ENCODE measurements at places on chromosomes 5 and 9. TPM values are rescaled to one million over a fixed set of nuclear protein-coding genes. Genes with fewer than 3 reads are reported as not detected.

PTPDC1 gene
- total RNA-seq: 20.0 TPM

GRCh38 chr9:136588663-136589464, 43.0 kb upstream of the NOTCH1 start:
- DNase-seq: no peak

NLN gene
- 61.6 TPM for total RNA-seq

DNA sequence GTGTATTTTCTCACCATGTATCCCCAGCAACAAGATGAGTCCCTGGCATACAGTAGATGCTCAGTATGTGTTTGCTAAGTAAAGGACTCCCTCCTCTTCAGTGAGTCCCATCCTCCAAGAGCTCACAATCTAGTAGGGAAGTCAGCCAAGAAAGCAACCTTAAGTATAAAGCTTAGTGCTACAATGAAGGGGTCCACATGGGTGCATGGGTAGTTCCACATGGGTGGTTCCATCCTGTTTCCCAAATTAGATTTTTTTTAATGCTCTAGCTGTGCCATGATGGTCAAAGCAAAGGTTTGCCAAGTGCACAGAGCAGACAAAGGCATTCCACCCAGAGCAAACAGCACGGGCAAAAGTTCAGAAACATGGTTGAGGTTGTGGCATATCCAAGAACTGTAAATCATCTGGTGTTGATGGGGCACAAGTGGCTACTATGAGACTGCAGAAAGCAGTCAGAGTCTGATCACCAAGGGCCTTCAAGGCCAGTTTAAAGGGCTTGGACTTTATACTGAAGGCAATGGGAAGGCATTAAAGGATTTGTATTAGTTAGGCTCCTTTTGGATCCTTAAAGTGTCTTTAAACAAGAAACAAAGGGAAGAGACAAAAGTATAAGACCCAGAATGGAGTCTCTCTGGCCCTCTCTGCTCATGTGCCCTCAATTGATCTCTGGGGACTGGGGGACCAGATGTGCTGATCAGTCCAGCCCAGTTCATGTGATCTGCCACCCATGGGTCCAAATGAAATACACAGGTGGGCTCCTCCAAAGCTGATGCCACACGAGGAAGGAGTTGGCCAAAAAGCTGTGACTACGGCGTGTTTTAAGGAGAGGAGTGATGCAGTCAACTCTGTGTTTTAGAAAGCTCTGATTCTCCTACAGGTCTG, 9.0 kb upstream of the CPLX2 start:
- DNase-seq: no peak

GRCh38 chr5:15577831-15578230, 77.9 kb downstream of the FBXL7 start:
- no peak for DNase-seq

- DNase-seq: no peak
These were observed 576.7 kb upstream of the ADAMTS16 start for GRCh38 chr5:4563400-4563799.

DNA sequence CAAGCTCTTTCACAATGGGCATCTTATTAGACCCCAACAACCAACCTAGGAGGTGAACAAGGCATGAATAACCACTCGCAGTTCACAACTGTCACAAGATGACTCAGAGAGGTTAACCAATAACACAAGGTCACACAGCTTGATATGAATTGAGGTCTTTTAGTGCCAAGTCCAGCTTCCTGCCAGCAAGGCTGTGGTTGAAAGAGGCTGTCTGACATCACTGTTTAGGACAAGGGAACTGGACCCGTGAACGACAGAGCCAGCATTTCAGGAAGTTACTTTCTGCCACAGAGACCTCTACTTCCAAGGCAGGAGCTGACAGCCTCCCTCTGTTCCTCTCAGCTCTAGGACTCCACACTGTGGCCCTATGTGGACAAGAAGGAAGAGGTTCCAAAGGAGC, 53.4 kb upstream of the ALDH1B1 start:
- no peak for DNase-seq

GRCh38 chr9:137049544-137050449, 3.8 kb upstream of the NPDC1 start:
- DNase-seq: no peak

DNA sequence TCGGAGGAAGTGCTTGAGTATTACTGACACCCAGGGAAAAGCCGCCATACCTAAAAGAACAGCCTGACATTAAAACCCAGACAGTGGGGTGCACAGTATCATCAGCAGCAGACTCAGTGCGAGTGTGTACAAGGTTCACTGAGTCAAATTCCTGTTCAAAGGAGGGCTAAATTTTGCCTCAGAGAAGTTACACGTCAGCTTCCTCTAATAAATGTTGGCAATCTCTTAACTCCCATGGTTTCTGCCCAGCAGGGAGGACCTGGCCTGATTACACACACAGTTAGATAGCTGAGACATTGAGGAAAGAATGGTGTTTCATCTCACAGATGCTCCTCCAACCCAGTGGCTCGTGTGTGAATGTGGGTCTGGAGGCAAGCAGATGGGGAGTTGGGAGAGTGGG, 38.2 kb downstream of the NIPSNAP3B start:
- no peak for DNase-seq

DNA sequence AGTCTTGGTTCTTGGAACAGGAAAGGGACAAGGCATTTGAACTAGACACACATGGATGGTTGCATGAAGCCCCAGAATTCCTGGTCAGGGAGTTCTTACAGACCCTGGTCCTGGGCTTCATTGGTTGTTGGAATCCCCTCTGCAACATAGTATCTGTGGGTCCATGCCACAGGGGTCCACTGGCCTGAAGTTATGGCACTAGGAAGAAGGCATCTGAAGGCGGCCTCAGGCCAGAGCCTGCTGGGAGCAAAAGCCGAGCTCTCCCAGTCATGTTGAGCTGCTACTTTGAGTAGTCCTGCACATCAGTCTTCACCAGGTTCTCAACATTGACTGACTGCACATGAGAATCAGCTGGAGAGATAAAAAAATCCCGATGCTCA, 71.1 kb upstream of the PITX1 start:
- DNase-seq: no peak

DNA sequence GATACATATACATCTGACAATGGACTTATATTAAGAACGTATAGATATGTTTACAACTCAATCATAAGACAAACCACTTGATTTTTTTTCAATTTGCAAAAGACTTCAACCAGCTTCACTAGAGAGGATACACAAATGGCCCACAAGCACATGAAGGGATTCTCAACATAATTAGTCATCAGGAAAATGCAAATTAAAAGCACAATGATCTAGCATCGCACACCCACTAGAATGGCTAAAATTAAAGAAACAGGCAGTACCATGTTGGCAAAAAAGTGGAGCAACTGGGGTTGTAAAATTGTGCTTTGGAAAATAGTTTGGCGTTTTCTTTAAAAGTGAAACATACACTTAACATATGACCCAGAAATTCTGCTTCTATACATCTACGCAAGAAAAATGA, 80.0 kb upstream of the TRIO start:
- no peak for DNase-seq

DNA sequence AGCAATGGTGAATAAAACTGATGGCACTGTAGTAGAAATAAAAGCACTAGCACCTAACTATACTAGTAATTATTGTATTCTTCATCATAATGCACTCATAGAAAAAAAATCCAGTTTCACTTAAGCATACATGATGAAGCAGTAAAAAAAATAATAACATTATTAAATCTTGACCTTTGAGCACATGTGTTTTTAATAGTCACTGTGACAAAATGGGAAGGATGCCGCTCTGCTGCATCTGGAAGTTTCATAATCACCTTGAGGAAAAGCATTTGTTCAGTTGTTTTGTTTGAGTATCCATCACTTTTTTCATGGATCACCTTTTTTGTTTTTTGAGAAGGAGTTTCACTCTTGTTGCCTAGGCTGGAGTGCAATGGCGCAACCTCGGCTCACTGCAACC, 13.2 kb downstream of the OR2K2 start:
- DNase-seq: no peak

- DNase-seq: no peak
These were observed 100.6 kb downstream of the ICE1 start for GRCh38 chr5:5523066-5523505.

GRCh38 chr9:72274441-72274840, 90.6 kb downstream of the ZFAND5 start:
- no peak for DNase-seq

- DNase-seq: no peak
These were observed 47.5 kb downstream of the NLN start for GRCh38 chr5:65769539-65769938.

- no peak for DNase-seq
These were observed 20.2 kb downstream of the NSG2 start for GRCh38 chr5:174065528-174066197.

STING1 gene
- total RNA-seq: 3.6 TPM

DNA sequence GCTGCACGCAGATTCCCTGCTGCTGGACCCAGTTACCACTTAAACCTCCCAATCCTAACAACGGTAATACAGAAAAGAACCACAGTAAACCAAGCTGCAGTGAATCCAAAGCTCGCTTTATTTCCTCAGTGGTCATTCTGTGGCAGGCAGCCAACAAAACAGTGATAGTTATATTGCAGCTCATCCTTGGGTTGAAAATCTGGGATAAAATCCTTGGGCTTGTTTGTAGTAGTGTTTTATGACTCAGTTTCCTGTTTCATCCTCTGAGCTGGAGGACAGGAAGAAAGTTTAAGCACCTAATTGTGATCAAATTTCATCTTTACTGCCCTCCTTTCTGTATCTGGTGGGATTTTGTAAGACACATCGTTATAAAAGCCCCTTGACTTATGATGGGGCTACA, 31.4 kb downstream of the HMGCR start:
- no peak for DNase-seq

DNA sequence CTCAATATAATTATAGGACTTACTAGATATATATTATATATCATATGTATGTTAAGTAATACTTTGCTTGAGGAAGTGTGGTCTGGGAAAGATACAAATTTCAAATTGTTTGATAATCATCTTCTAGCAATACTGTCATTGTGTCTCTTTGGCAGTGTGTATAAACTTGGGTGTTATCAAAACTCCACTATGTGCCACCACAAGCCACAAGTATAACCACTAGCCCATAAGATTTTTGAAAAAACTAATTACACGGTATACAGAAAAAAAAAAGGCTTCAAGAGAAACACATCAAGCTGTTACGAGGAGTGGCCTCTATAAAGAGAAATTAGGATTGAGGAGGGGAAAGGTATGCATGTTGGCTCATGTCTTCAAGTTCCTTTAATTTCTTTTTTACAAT, 44.7 kb upstream of the PCSK5 start:
- DNase-seq: no peak

DNA sequence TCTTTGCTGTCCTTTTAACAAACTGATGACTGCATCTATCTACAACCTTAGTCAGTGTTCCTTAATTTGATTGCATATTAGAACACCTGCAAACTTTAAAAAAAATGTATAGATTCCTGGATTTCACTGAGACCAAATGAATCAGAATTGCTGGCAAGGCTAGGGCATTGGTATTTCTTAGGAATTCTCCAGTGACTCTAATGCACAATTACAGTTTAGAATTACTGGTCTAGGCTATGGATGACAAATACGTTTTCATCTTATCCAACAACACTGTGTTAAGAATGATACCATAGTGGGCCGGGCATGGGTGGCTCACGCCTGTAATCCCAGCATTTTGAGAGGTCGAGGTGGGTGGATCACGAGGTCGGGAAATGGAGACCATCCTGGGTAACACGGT, 545.9 kb upstream of the RIOK2 start:
- DNase-seq: no peak

GRCh38 chr5:43192558-43193180, 644 bp downstream of the NIM1K start:
- peak; percentile 63 for DNase-seq

GRCh38 chr5:137575847-137576246, 76.7 kb upstream of the SPOCK1 start:
- DNase-seq: no peak

DNA sequence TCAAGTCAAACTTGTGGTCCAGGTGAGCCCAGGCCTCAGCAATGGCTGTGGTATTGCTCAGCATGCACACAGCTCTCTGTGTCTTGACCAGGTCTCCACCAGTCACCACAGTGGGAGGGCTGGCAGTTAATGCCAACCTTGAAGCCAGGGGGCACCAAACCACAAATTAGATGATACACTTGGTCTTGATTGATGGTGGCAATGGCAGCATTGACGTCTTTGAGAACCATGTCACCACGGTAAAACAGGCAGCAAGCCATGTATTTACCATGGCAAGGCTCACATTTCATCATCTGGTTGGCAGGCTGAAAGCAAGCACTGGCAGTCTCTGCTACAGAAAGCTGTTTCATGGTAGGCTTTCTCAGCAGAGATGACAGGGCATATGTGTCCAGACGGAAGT, 40.0 kb downstream of the NIM1K start:
- no peak for DNase-seq

DNA sequence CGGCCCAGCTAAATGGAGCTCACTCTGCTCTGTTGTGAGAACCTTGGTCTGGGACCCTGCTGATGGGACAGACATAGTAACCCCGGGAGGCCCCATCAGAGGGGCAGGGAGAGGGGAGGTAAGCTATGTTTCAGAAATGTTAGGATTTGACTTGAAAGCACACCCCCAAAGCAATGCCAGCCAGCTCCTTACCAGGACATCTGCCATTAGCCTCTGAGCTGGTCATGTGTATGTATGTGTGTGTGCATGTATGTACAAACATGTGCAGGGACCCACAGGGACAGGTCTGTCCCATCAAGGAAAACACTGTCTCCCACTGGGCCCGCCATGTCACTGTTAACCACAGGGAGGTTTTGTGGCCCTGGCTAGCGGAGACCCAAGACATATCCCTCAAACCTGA, 14.5 kb downstream of the SLC22A4 start:
- DNase-seq: no peak

LRRC26 gene
- total RNA-seq: 0.62 TPM

GRCh38 chr9:95409650-95410426, 92.3 kb upstream of the FANCC start:
- DNase-seq: no peak

GRCh38 chr9:2023532-2023931, 8.4 kb downstream of the SMARCA2 start:
- DNase-seq: no peak

DNA sequence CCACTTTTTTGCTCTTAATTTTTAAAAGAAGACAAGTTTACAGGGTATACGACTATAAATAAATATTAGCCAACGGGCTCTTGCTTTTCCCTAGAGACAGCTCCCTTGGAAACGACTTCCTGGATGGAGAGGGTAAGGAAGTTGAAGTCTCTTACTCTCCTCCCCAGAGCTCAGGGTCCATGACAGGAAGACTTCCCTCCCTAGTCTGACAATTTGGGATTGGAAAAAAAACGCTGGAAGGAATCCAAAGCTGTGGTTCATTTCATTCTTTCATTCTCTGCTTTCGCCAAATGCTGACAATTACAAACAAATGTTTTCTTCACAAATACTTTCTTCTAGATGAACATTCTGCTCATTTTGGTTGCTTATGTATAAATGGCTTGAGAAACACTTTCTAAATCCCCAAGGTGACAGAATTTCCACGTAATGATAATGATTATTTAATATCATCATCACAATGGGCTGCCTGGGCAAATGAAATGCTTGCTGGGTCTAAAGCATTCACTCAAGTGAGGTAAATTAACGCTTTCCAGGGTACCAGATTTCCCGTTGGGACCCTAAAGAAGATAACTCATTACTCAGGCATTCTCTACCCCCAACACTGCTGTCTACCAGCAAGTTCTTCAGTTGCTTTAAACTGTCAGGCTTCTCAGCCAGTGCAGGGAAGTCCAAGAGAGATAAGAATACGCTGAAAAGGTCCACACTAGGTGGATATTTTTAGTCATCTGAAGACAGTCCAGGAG, 139.8 kb upstream of the SLC30A5 start:
- no peak for DNase-seq

ZFYVE16 gene
- total RNA-seq: 57.1 TPM

FAM78A gene
- 1.7 TPM for total RNA-seq
